AG08396 (cell line): ENCODE measurements at places on chromosomes 2 and 18.

GRCh38 chr2:120344214-120344975 is 1.5 kb upstream of the INHBB start:
- DNase-seq = peak; percentile 55

DNA sequence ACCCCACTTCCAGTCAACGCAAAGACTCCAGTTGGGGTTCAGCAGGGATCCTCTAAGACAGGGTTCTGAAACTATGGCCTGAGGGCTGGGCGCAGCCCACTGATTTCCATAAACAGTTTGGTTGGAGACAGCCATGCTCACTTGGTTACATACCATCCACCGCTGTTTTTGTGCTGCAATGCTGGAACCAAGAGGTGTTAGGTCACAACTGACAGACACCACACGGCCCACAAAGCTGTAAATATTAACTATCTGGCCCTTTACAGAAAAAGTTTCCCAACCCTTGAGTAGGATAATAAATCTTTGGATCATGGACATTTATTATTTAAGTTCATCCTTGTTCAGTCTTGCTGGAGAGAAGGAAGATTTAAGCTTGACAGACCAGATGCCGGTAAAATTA is 8.4 kb upstream of the CD226 start:
- no peak for DNase-seq

- DNase-seq = no peak
Observed at GRCh38 chr18:66510357-66511045, 93.4 kb downstream of the CDH19 start.

- DNase-seq = no peak
Observed at GRCh38 chr2:104755026-104755878, 98.7 kb upstream of the POU3F3 start.

GRCh38 chr2:235458839-235459273 is 35.0 kb upstream of the AGAP1 start:
- DNase-seq = no peak
